ENCODE measurements at places on chromosomes 11 and 22.

DNA sequence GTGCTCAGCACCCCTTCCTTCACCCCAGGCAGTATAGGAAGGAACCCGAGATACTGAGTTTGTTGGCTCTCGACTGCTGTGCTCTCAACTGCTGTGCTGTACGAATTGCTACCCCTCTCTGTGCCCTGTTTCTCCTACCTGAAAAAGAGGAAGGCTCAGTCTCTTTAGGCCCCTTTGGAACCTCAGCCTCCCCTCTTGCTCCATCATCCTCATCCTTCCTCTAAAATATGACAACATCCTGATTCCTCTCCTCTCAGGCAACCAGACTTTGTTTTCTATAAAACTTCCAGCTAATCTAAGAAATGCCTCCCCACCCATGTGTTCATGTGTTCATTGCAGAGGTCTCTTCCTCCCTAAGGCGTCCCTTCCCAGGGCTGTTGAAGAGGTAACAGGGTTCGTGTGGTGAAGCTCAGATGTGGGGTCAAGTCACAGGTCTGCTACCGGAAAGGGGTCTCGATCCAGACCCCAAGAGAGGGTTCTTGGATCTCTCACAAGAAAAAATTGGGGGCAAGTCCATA lies 35.5 kb upstream of the CD82 start:
- H3K4me3 ChIP-seq = no peak overlapping the region
- peaks cover 38% of the 10 kb centered on the region for H3K4me1 ChIP-seq
- H3K36me3 ChIP-seq = no peaks in the 10 kb centered on the region
- H3K27me3 ChIP-seq = peaks cover 9% of the 10 kb centered on the region
- H3K27ac ChIP-seq = peak overlapping the region; percentile 50

- no peak overlapping the region for H3K27ac ChIP-seq
- DNase-seq = no peak
- H3K27me3 ChIP-seq = no peaks in the 10 kb centered on the region
- H3K4me3 ChIP-seq = no peak overlapping the region
- no peaks in the 10 kb centered on the region for H3K36me3 ChIP-seq
These were observed 118.3 kb downstream of the CD44 start for GRCh38 chr11:35257281-35257680.

DNA sequence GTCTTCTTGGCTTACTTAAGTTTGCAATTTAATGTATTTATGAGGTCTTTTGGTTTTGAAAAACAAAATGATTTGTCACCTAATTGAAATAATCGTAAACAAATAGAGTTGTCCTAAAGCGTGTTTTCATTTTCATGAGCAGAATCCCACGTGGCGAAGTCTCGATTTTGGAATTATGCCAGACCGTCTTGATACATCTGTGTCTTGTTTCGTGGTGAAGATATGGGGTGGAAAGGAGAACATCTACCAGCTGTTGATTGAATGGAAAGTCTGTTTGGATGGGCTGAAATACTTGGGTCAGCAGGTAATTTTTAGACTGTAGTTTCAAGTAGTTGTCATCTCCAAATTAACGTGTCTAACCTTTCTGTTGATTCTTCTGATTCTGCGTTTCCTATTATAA lies 64.7 kb downstream of the UVRAG start:
- DNase-seq = no peak
- no peaks in the 10 kb centered on the region for H3K27me3 ChIP-seq
- H3K27ac ChIP-seq = no peak overlapping the region
- no peak overlapping the region for H3K4me3 ChIP-seq

GRCh38 chr22:27422442-27422841 lies 379.1 kb downstream of the MN1 start:
- H3K4me1 ChIP-seq = no peaks in the 10 kb centered on the region
- peaks cover 25% of the 10 kb centered on the region for H3K27me3 ChIP-seq
- H3K36me3 ChIP-seq = no peaks in the 10 kb centered on the region
- H3K27ac ChIP-seq = no peak overlapping the region
- DNase-seq = no peak

DNA sequence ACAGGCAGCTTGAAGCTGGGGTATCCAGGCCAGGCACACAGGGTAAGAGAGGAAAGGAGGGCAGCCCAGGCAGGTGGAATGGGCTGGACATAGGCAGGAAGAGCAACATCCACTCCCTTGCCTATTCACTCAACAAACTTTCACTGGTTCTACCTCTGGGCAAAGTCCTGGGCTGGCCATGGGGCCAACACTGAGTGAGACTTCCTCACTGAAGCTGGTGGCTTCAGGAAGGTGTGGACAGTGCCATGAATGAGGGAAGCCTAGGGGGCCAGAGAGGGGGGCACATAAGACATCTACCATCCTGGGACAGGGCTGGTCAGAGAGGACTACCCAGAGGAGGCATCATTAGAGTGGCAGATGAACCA lies 44.9 kb upstream of the TCF20 start:
- peaks cover 2% of the 10 kb centered on the region for H3K27me3 ChIP-seq
- H3K36me3 ChIP-seq = no peaks in the 10 kb centered on the region
- peak overlapping the region; percentile 26 for H3K27ac ChIP-seq
- peaks cover 33% of the 10 kb centered on the region for H3K4me1 ChIP-seq
- no peak overlapping the region for H3K4me3 ChIP-seq
- DNase-seq = no peak

GRCh38 chr11:113332023-113332422 lies 17.6 kb downstream of the TTC12 start:
- no peak overlapping the region for H3K4me3 ChIP-seq
- no peak for DNase-seq
- no peaks in the 10 kb centered on the region for H3K27me3 ChIP-seq
- H3K36me3 ChIP-seq = peaks cover 34% of the 10 kb centered on the region

GRCh38 chr11:5923794-5924193 lies 18.3 kb upstream of the OR56A3 start:
- no peak for DNase-seq
- no peaks in the 10 kb centered on the region for H3K27me3 ChIP-seq
- peaks cover 2% of the 10 kb centered on the region for H3K36me3 ChIP-seq
- H3K4me3 ChIP-seq = no peak overlapping the region

- no peaks in the 10 kb centered on the region for H3K36me3 ChIP-seq
- H3K27ac ChIP-seq = no peak overlapping the region
- H3K4me3 ChIP-seq = no peak overlapping the region
- no peaks in the 10 kb centered on the region for H3K27me3 ChIP-seq
These were observed 622.3 kb upstream of the CADM1 start for GRCh38 chr11:116126562-116126961.

GRCh38 chr11:113615098-113615497 lies 91.0 kb downstream of the TMPRSS5 start:
- no peaks in the 10 kb centered on the region for H3K4me1 ChIP-seq
- peaks cover 5% of the 10 kb centered on the region for H3K27me3 ChIP-seq
- no peak overlapping the region for H3K4me3 ChIP-seq
- no peaks in the 10 kb centered on the region for H3K36me3 ChIP-seq
- DNase-seq = no peak

DNA sequence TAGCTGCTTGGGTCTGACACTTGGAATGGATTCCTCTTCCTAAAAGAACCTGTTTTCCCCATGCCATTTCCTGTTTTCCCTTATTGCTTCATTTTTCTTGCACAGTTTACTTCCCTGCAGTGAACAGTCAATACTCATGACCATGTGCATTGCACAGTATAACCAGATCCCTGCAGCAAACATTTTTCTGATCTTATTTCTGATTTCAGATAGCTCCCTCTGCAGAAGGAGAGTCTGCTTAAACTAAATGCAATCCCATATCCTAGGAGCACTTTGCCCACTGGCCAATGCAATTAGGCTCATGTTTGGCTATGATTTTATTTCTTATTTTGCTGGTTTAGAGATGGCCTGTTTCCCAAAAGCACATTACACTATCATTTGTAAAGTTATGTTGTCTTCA lies 96.7 kb upstream of the CD44 start:
- DNase-seq = no peak
- H3K4me3 ChIP-seq = no peak overlapping the region
- peaks cover 82% of the 10 kb centered on the region for H3K4me1 ChIP-seq
- peaks cover 8% of the 10 kb centered on the region for H3K27me3 ChIP-seq
- no peak overlapping the region for H3K27ac ChIP-seq

DNA sequence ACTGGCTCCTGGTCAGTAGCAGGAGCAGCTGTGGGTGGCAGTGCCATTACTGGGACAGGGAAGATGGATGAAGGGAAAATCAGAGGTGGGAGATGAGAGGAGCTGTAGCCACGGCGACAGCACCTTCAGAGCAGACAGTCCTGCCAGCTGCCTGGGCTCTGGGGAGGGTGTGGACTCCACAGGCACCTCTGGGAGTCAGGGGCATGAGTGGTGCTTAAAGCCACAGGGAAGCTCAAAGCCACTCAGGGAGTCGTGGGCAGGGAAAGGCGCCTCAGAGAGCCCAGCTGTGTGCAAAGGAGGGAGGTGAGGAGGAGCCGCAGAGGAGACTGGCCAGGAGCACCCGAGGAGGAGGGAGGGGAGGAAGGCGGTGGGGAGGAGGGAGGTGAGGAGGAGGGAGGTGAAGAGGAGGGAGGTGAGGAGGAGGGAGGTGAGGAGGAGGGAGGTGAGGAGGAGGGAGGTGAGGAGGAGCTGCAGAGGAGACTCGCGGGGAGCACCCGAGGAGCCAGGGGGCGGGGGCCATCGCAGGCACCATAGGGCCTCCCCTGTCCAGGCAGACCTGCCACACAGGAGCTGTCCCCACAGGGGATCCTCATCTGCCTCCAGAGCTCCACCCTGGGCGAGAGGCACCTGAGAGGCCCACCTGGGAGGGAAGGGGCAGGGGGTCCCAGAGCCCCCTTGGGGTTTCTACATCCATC lies 977.6 kb downstream of the BRD1 start:
- no peak for DNase-seq
- no peaks in the 10 kb centered on the region for H3K4me1 ChIP-seq

GRCh38 chr11:20095189-20095588 lies 65.1 kb downstream of the DBX1 start:
- H3K27me3 ChIP-seq = peaks cover 8% of the 10 kb centered on the region
- H3K36me3 ChIP-seq = no peaks in the 10 kb centered on the region
- no peak overlapping the region for H3K27ac ChIP-seq
- H3K4me1 ChIP-seq = peaks cover 21% of the 10 kb centered on the region

DNA sequence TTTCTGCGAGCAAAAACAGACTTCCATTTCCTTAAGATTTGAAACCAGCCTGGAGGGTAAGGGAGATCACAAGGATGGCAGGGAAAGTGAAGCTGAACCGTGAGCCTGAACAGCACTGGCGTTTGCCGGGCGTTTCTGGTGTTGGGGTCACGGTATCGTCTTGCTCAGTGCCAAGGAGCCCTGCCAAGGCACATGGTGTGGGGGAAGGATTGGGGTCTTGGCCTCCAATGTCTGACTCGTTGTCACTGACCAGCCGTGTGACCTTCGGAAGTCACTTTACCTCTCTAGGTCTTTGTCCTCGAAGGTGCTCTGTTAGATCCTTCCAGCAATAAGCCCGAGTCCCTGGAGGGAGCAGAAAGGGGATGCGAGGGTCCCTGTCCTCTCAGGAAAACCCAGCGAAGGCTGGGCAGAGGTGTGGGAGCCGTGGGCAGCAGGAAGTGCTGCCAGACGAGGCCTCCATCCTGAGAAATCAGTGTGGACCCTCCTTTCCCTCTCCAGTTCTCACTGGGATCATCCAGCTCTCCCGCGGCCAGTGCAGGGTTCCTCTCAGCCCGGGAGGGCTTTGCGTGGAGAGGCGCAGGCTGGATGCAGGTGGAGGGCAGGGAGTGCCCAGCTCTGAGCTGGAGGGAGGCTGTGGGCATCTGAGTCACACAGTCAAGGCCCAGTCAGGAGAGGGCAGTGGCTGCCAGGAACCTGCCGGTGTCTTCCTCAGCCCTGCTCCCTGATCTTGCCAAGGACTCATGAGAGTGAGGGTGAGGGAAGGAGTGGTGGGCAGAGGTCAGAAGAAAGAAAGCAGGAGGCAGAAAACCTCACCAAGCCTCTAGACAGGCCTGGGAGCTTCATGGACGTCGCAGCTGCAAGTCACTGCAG lies 18.9 kb downstream of the TOM1 start:
- no peak overlapping the region for H3K4me3 ChIP-seq
- peaks cover 7% of the 10 kb centered on the region for H3K4me1 ChIP-seq
- no peak overlapping the region for H3K27ac ChIP-seq

DNA sequence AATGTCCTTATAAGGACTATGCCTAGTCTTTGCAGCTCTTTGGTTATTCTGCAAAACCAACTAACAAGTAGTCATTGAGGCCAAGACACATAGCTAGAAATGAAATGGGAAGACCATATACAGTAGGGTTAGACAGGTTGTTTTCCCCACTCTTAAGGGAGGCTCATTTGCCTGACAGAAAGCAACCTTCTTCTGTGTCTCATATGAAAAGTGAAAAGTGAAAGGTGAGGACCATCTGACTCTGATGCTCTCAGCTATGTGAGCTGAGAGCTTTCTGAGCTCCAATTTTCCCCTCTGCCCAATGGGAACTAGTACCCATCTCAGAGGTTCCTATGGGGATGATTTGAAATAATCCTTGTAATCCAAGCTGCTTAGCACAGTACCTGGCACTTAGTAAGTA lies 142.0 kb upstream of the BDNF start:
- H3K4me3 ChIP-seq = no peak overlapping the region
- no peak overlapping the region for H3K27ac ChIP-seq
- H3K4me1 ChIP-seq = no peaks in the 10 kb centered on the region
- no peaks in the 10 kb centered on the region for H3K27me3 ChIP-seq
- no peak for DNase-seq

DNA sequence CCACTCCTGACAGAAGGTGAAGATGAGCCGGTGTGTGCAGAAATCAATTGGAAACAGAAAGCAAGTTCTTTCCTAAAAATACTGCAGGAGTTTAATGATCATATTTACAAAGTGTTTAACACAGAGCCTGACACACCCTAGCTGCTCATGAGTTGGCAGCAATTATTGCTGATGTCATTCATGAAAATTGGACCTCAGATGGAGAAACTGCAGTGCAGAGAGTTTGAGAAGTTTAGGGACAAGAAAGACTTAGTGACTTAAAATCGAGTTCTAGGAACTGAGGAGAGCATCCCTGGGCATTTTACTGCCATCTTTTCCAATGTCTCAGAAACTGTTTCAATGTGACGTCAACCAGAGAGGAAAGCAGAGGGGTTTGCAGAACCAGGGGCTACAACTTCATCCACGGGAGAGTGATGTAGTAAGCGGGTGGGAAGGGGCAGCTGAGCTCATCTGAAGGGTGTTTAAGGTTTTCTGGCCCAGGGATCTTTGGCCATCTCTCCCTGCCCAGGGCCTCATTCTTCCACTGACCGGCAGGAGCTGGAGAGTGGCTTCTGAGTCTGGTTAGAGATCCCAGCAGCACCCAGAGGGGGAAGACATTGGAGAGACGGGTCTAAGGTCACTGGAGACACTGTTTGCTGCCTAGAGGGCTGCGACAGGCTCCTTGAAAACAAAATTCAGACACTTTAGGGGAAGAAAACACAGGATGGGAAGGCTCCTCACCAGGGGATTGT lies 21.1 kb upstream of the IGLL5 start:
- no peaks in the 10 kb centered on the region for H3K36me3 ChIP-seq
- H3K4me1 ChIP-seq = peaks cover 50% of the 10 kb centered on the region
- no peak overlapping the region for H3K27ac ChIP-seq
- no peak overlapping the region for H3K4me3 ChIP-seq
- DNase-seq = no peak

DNA sequence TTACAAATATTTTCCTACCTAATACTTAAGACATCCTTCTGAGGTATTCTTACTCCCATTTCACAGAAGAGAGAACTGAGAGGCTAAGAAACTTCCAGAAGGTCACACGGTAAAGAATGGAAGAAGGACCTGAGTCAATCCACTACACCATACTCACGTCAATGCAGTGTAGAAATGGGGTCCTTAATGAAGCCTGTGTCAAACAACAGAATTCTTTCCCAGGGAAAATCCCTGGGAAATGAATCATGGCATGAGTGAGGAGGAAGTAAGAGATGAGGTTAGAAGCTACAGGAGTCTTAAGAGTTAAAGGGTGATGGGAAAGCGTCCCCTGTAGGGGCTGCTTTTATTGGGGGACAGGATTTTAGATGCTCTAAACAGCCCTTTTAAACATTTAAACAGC lies 147.9 kb downstream of the C11orf91 start:
- peaks cover 20% of the 10 kb centered on the region for H3K27me3 ChIP-seq
- H3K4me3 ChIP-seq = no peak overlapping the region
- H3K36me3 ChIP-seq = no peaks in the 10 kb centered on the region
- no peak for DNase-seq
- H3K27ac ChIP-seq = no peak overlapping the region
